ENCODE measurements at places on chromosomes 12 and 14.

DNA sequence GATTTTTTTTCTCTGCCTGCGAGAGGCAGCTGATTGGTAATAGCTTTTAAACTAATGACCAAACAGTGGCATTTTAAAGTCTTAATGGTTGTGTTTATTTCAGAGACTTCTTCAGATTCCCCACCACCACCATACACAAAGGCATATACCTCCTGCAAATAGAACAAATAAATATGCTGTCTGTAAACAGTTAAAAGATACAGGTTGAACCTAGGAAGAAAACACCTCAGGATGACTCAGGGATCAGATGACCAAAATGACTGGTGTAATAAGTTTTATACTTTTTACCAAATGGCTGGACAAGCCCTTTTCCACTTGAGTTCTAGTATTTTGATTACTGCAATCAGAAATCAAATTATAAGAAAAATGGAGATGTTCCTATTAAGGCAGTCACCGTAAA lies 364.1 kb downstream of the PAWR start:
- DNase-seq = no peak

DNA sequence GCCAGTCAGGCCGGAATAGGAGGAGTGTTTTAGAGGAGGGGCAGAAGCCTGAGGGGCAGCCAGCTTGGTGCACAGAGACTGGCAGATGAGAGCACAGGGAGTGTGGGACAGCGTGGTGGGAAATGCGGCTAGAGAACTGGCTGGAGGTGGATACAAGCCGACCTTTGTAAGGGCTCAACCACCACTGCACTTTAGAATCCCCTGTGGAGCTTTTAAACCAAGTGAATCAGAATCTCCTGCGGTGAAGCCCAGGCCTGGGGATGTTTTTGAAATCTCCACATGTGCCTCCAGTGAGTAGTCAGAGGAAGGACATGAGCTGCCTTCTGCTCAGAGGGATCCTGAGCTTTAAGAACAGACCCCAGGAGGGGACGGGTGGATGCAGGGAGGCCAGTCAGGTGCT lies 10.9 kb upstream of the PCED1B start:
- no peak for DNase-seq

- DNase-seq = peak; percentile 74
Measured at GRCh38 chr14:64704143-64704742, at the start of gene PLEKHG3. TSS of gene PLEKHG3 (plus strand) at chr14:64704424. CDS start at chr14:64727632, 23,208 bp downstream.

DNA sequence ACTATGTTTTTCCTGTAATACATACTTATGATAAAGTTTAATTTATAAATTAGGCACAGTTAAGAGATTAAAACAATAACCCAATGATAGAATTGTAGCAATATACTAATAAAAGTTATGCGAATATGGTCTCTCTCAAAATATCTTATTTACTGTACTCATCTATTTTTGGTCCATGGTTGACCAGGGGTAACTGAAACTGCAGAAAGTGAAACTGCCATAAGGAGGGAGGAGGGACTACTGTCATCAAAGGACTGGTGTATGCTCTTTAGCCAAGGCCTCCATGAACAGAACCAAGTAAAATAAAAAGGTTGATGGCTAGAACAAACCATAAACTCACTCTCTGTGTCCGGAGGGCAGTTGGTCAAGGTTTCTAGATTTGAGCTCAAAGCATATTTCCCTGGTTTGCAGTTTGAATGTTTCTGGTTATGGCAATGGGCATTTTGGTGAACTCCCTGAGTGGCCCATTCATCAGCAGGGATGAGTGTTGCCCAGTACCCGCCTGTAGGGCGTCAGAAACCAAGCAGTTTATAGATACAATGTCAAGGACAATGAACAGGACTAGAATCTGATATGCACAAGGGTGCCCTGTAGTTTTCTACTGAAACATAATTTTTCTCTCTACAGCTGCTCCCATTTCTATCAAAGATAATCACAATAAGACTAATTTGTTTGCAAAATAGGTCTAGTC lies 19.8 kb downstream of the LEMD3 start:
- no peak for DNase-seq

DNA sequence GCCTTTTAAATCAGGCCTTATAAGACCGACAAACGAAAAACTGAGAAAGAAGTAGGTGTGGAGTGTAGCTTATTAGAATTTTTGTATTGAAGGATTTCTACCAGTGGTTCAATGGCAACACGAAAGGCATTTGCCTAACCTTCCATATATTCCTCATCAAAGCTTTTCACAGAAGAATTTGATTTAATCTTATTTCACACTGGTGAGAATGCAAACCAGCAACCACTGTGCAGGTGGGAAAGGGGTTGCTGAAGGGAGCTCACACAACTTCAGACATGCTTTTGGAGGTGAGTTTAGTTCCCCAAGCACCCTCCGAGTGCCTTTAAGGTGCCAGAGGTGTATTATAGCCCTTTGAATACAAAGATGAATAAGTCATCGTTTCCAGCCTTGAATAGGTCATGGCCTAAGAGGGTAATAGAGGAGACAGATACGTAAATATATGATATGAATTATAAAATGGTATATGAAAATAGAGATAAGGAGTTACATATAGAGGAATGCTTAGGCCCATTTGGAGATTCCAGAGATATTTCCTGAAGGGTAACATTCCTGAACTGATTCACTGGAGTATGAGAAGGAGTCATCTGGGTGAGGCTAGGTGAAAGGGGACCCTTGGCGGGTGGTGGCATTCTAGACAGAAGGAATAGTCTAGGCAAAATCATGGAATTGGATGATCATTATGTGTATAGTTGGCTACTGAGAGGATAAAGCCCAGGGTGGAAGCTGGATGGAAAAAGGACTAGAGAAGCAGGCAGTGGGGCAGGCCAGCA lies 6.4 kb downstream of the ERP27 start:
- DNase-seq = no peak

GRCh38 chr12:82855872-82856271 lies 169.2 kb downstream of the TMTC2 start:
- DNase-seq = no peak

- DNase-seq = no peak
Measured at GRCh38 chr12:18239526-18239925, 21.8 kb upstream of the PIK3C2G start.

DNA sequence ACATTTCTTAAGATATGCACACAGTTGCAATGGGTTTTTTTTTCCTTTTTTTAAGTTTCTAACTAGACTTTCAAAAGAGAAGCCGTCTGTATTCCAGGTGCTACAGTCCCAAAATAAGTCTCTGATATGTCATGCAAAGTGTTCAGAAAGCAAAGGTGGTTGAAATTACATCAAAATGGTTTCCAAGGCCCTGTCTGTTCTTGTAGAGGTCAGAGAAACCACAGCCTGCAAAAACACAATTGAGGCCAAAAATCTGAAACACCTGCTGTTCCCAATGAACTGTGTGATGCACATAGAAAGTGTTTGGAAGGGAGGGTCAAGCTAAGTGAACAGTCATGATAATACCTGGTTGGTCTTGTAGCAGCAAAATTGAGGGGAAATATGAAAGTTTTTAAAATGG lies 91.0 kb downstream of the VRK1 start:
- DNase-seq = no peak

DNA sequence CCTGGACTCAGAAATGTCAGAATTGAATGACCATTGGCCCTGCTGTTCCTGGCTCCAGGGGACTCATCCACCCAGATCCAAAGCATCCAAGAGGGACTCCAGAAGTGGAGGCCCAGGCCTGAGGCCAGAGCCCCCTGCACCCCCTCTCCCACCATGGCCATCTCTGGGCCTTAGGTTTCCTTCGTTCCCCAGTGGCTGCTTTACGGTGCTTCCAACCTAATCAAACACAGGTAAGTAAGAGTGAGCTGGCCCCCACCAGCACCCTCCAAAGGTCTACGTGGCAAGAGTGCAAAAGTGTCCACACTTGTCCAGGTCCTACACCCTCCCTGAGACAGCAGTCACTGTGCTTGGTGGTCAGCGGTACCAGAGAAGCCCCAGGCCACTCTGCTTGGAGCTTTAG lies 139.0 kb downstream of the DPF3 start:
- no peak for DNase-seq

All from neural crest cell (in vitro differentiated cells).